ENCODE measurements at places on chromosomes 2 and 18. TPM values are rescaled to one million over a fixed set of nuclear protein-coding genes. Genes with fewer than 3 reads are reported as not detected.

- DNase-seq, result no peak
These were observed 56.2 kb upstream of the LYPD6B start for GRCh38 chr2:148982282-148982681.

The ACVR1 gene
- 8.3 TPM for total RNA-seq

DNA sequence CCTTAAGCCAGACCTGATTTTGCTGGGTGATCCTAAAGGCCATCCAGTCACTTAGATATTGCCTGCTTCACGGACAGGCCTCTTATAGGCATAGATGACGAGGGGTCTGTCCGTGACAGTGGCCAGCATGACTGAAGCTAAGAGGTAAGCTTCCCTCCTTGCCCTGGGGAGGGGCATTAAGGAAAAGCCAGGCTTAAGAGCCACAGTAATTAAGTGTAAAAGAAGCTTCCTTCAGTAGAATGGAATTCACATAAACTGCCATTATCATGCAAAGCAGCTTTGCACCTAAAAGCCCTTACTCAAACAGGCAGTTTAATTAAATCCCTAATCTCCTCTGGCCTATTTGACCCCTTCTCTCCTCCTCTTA is 99.4 kb upstream of the PKDCC start:
- DNase-seq, result no peak

GRCh38 chr2:239152239-239152915 is 248.4 kb downstream of the HDAC4 start:
- no peak for DNase-seq

The GPR39 gene
- not detected for total RNA-seq

GRCh38 chr2:174683392-174683759 is 80.9 kb downstream of the CHRNA1 start:
- peak; percentile 40 for DNase-seq

DNA sequence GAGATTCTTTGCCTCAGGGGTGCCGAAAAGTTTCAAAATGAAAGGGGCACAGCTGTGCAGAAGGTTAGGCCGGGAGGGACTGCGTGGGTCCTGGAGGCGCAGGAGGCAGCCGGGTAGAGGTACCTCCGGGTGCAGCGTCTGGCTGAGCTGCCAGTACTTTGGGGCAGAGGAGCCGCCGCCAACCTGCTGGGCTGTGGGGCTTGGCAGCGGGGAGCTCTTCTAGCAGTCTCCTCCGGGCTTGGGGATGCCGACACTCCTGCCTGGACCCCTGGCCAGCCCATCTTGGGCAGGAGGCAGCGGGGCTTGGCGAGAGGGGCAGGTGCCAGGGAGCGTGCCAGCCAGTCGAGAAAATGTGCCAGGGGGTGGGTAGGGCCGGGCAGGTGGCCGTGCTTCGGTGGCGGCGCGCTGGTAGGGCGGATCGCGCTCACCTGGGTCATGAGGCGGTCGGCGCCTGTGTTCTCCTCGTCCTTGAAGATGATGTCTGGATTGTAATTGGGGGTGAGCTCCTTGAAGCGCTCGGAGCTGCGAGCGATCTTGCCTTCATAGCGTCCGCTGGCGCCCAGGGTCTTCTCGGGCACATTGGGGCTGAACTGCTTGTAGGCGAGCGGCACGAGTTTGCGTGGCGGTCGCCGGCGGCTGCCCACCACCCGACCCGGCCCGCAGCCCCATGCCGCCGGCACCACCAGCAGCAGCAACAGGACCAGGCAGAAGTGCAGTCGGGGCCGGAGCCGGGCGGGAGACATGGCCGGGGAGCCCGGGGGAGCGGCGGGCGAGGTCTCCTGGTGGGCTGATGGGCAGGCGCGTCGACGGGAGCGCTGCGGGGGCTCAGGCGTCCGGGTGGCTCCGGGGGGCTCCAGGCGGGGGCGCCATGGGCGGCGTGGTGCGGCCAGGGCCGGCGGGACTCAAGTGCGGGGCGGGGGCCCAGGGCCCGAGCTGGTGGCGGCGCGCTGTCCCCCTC is 717 bp downstream of the IHH start:
- DNase-seq, result peak; percentile 27

DNA sequence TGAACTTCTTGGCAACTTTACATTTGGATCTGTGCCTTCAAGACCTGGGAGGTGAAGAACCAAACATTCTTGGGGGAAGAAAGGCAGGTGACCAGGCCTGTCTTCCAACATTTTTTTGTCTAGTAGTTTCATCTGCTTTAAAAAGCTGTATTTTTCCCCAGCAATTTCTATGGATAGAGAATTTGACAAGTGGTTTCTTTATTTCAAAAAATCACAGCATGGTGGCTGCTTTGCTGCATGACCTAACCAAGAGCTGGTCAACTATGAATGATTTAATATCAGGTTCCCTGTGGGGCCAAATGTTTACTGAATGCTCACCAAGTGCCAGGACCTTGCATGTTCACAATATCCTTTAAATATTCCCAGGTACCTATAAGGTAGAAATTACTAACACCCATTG is 19.1 kb downstream of the LRP2 start:
- DNase-seq, result no peak

The RTP5 gene
- total RNA-seq, result 0.29 TPM

DNA sequence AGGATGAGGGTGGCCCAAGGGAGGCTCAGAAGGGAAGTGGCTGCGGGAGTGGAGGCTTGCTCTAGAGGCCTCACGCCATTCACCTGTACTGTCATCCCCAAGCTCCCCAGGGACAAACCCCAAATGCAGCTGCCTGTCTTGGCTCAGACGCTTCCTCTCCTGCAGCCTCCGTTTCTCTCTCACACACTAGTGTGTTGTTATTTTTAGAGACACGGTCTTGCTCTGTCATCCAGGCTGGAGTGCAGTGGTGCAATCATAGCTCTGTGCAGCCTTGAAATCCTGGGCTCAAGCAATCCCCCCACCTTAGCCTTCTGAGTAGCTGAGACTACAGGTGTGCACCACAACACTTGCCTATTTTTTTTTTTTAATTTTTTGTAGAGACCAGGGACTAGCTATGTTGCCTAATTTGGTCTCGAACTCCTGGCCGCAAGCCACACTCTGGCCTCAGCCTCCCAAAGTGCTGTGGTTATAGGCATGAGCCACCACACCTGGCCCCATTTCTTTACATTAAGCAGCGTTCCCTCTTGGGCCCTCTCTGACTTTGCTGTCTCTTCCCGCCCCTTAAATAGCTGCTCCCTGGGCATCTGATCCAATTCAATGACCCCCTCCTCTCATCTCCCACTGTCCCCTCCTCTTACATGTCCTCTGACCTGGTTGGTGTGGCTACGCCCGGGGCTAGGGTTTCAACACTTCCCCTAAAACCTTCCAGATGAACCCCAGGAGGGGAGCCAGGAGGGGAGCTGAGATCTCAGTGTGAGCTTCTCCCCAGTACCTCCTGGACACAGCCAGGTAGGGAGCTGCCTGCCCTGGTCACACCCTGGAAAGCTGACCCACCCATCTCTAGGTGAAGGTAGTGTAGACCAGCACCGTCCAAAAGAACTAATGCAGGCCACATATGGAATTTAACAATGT is 24.0 kb upstream of the LOXHD1 start:
- DNase-seq, result no peak

DNA sequence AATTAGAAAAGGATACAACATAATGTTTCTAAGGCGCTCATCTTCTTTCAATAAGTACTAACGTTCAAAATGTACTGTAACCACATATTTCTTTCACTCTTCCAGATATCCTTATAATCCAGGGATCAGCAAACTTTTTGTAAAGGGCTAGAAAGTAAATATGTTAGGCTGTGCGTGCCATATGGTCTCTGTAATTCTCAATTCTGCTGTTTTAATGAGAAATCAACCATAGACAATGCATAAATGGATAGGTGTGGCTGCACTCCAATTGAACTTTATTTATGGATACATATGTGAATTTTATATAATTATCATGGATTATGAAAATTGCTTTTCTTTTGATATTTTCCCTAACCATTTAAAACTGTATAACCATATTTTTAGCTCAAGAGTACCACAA is 459.4 kb downstream of the EPHA4 start:
- DNase-seq, result no peak

The PSMG2 gene
- total RNA-seq, result 113 TPM

DNA sequence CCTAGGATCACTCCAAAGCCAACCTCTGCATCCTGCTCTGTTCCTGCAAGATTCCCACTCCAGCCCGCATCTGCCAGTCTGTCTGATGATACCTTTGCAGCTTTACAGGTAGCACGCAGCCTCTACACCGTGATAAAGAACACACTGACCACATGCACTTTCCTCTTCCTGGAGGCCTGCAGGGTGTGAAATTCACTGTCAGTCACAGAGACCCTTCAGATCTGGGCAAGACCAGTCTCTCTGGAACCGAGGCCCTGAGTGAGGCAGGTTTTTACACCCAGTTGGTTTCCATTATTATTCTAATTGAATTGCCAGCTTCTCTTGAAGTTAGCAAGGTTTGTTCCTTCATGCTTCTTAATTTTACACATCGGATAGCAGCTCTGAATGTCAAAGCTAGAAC is 30.5 kb upstream of the TWIST2 start:
- no peak for DNase-seq

DNA sequence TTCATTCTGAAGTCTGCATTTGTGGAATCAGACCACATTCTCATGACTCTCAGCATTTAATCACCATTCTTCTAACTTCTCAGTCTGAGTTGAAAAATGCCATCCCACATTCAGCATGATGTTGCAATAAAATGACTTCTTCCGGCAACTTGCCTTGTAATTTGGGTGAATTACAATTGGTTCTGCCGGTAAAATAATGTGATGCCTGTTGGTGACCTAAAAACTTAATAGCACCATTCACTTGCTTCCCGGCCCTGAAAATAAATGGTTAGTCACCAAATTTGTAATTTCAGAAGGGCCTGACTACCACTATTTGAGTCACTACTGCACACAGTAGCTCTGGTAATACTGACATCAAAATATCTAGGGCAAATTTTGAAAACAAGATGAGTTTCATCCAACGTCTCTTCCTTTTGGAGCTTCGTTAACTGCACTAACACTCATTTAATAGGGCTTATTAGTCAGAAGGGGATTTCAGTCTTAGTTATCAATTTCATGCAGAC is 637.1 kb upstream of the CHAC2 start:
- DNase-seq, result no peak

DNA sequence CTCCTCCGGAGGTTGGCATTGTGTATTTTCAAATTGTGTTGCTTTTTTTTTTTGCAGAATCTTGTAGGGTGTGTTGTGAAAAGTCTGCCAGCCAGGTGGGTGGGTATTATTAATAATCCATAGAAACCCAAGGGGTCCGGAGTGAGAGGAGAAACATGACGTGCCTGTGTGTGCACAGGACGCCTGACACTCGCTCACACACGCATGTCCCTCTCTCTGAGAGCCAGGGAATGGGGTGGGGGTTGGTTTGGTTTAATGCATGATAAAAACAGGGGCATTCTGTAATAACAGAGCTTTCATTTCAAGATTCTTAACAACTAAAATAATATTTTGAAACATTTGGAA is 224.8 kb downstream of the FAM210A start:
- DNase-seq, result no peak

GRCh38 chr2:85240055-85240454 is 87.7 kb downstream of the TGOLN2 start:
- no peak for DNase-seq

DNA sequence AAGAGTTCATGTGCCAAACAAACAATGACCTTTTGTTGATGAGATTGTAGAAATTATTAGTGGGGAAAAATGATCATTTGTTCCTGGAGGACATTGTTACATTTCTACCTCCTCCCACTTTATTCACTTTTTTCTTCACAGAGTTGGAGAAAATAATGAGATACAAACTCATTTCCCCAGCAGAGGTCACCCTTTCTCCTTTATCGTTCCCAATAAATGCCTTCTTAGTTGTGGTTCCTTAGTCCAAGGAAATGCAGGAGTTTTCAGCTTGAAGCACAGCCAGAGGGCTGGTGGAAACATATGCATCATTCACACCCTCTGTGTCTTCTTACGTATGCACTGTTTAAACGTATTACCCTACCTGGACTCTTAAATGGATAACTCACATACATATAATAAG is 108.8 kb downstream of the SLC4A3 start:
- DNase-seq, result no peak

The PJVK gene
- total RNA-seq, result 3.2 TPM

DNA sequence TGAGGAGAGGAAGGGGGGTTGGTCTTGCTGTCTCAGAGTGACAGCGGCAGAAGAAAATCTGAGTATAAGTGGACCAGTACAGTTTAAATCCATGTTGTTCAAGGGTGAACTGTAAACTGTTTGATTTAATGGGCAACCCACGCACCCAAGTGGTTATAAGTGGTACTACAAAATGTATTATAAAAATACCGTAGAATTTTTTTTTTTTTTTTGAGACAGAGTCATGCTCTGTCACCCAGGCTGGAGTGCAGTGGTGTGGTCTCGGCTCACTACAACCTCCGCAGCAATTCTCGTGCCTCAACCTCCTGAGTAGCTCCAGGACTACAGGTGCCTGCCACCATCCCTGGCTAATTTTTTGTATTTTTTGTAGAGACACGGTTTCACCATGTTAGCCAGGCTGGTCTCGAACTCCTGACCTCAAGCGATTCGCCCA is 2.1 kb upstream of the CHCHD5 start:
- peak; percentile 61 for DNase-seq

- DNase-seq, result peak; percentile 18
These were observed 17.9 kb upstream of the SDC1 start for GRCh38 chr2:20242727-20243377.

DNA sequence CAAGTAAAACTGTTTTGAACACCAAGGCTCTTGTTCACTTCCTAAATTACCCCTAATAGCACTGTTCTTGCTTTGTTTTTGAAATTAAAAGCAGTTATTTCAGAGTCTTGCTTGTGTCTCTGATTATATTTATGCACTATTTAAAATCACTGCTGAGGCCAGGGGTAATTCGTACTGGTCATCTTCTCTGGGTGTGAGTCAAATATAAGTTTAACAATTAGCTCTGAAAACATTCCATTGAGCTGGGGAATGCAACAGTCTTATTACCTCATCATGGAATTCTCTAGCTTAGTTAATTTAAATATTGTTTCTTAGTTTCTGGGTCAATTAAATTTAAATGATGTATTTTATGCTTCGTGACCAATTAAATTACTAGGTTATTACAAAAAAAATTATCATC is 135.0 kb downstream of the MEIS1 start:
- no peak for DNase-seq

GRCh38 chr2:182824767-182825158 is 41.7 kb downstream of the FRZB start:
- no peak for DNase-seq

The LIPG gene
- total RNA-seq, result 0.18 TPM

- no peak for DNase-seq
These were observed 239.5 kb downstream of the WDR7 start for GRCh38 chr18:56890632-56891031.

GRCh38 chr2:215504547-215504946 is 68.7 kb upstream of the FN1 start:
- DNase-seq, result no peak

DNA sequence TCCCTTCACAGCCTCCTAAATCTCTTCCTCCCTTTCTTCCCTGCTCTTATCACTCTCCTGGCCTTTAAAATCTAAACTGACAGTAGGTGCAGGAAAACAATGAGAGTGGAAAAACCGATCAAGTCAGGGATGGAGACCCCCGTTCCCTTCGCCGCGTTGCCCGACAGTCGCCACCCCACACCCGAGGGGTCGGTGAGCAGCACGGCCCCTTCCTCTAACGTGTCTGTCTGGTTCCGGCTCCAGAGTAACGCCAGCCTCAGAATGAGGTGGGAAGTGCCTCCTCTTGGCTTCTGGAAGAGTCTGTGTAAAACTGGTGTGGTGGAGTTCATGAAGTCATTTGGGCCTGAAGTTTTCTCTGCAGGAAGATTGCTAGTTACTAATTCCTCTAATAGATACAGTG is 138.6 kb downstream of the NFATC1 start:
- no peak for DNase-seq

- no peak for DNase-seq
These were observed 79.1 kb downstream of the INHBB start for GRCh38 chr2:120425014-120425413.

GRCh38 chr2:129689653-129690448 is 289.6 kb upstream of the RAB6C start:
- DNase-seq, result no peak

- no peak for DNase-seq
These were observed 48.2 kb downstream of the SLC66A3 start for GRCh38 chr2:11203480-11203879.
